ENCODE measurements at places on chromosomes 2 and 18.

GRCh38 chr2:196783431-196784094, 15.9 kb downstream of the GTF3C3 start:
- peak; percentile 88 for DNase-seq

- no peak for DNase-seq
Observed at GRCh38 chr2:240967681-240968621, 30.5 kb upstream of the SNED1 start.

DNA sequence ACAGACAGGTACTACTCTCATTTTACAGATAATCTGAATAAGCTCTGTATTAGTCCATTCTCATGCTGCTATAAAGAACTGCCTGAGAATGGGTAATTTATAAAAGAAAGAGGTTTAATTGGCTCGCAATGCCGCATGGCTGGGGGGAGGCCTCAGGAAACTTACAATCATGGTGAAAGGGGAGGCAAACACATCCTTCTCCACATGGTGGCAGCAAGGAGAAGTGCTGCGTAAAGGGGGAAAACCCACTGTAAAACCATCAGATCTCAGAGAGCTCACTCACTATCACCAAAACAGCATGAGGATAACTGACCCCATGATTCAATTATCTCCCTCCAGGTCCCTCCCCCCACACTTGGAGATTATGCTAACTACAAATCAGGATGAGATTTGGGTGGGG, 254.4 kb downstream of the KCNE4 start:
- peak; percentile 51 for DNase-seq

- DNase-seq = no peak
Observed at GRCh38 chr2:44598330-44599119, 236.8 kb downstream of the CAMKMT start.

DNA sequence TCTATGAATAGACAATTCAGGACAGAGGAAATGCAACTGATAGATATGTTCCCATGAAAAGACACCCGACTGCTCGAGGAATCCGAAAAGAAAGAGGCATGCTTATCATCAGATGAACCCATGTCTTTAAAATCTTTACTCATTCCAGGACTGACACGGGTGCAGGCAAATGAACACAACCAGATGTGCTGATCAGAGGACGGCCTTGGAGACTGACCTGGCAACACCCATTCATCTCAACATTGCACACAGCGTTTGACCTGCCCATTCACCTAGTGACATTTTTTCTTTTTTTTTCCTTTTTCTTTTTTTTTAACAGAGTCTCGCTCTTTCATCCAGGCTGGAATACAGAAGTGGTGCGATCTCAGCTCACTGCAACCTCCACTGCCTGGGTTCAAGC, 377.5 kb downstream of the EIPR1 start:
- no peak for DNase-seq

DNA sequence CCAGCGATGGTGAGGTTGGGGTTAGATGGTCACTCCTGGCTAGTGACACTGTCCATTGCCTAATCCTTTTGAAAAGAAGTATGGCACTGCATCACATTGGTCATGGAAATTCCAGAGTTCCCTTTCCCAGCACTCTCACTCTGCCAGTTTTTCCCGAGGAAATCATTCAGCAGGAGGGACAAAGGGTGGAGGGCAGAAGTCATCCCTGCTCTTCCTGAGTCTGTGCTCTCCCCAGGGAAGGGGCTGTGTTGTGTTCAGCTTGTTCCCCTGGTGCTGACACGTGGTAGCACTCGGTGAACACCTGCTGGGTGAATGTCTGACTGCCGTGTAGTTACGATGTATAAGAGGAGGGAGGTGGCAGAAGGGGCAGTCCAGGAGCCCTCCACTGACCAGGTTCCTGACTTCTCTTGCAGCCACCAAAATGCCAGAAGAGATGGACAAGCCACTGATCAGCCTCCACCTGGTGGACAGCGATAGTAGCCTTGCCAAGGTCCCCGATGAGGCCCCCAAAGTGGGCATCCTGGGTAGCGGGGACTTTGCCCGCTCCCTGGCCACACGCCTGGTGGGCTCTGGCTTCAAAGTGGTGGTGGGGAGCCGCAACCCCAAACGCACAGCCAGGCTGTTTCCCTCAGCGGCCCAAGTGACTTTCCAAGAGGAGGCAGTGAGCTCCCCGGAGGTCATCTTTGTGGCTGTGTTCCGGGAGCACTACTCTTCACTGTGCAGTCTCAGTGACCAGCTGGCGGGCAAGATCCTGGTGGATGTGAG, 21.6 kb downstream of the STEAP3 start:
- no peak for DNase-seq

GRCh38 chr18:58662118-58662517, 9.1 kb upstream of the MALT1 start:
- no peak for DNase-seq

DNA sequence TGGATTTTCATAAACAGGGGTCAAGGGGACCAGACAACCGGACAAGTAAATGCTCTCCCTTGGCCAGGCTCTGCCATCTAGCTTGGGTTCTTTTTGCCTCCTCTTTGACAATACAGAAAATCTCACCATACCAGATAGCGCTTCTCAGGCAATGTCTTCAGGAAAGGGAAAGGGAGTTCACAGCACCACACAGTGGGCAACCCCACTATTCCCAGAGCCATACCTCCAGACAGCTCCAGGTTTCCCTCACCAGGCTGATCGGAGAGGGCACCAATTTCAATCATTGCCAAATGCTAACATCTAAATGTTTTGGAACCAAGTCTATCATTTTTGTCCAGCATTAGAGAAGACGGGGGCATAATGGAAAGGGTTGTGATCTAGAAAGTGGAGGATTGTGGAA, 28.1 kb downstream of the CCDC68 start:
- DNase-seq = no peak

GRCh38 chr2:48566592-48567310, 36.8 kb downstream of the STON1 start:
- peak; percentile 51 for DNase-seq

GRCh38 chr2:102042196-102043081, 50.7 kb downstream of the IL1R2 start:
- DNase-seq = no peak

- no peak for DNase-seq
Observed at GRCh38 chr2:68505603-68506159, 38.3 kb downstream of the APLF start.

DNA sequence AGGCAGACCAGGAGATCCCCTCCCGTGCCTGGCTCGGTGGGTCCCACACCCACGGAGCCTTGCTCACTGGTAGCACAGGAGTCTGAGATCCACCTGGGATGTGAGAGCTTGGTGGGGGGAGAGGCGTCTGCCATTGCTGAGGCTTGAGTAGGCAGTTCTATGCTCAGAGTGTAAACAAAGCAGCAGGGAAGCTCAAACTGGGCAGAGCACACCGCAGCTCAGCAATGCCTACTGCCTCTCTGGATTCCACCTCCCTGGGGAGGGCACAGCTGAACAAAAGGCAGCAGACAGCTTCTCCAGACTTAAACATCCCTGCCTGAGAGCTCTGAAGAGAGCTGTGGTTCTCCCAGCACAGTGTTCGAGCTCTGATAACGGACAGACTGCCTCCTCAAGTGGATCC, 85.1 kb downstream of the UGP2 start:
- no peak for DNase-seq

- DNase-seq = no peak
Observed at GRCh38 chr2:190627448-190628412, 21.2 kb upstream of the NAB1 start.

DNA sequence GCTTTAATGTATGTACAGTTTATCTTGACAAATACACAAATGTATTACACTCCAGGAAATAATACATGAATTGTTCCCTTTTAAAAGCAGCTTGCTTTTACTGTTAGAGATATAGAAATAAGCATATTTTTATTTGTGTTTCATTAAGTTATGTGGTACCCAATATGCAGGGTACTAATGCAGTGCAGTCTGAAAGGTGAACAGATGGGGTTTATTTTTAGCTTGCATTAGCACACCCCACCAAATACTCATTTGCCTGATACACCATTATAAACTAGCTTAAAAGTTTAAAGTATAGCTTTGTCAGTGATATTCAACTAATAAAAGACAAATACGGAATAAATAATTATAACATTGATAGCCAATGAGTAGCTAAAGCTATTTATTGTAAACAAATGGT, 394.7 kb upstream of the ZNF804A start:
- DNase-seq = no peak

DNA sequence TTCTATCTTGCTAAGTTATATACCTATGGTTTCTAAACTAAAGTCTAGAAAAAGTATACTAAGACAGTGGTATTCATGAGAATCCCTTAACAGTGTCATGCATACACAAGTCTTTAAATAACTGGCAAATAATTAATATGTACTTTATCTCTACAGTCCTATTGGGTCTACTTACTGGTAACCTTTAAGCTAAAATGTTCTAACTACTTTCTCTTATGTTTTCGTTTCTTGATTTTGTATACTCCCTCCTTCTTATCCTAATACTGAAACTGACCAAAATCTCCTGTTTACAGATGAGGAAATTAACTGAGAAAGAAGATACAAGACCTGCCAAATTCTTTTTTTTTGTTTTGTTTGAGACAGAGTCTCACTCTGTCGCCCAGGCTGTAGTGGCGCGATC, 74.6 kb downstream of the CCDC88A start:
- no peak for DNase-seq

DNA sequence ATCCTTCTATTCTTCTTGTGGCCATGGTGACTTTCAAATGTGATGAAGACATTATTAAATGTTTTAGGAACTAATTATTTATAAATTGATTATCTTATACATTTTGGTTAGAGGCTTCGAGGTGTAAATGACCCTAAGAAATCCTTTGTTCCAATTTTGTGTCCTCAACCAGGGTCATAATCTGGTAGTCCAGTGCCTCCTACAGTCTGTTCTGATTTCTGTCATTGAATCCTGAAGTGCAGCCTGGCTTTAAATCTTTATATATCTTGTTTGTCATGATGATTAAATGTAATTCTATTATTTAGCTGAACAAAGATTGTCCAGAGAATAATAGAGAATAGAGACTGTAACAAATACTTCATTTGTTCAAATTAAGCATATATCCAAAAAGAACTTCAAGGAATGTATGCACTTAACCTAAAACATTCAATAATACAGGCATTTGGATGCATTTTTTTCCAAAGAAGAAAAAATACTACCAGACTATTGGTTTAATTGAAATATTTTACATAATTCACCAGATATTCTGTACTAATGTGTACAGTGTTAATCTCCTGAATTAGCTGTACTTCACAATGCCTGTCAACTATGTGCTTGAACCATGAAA, 89.8 kb downstream of the PRPF40A start:
- DNase-seq = peak; percentile 64

GRCh38 chr2:228597032-228597431, 415.5 kb upstream of the SPHKAP start:
- DNase-seq = no peak

- DNase-seq = no peak
Observed at GRCh38 chr2:105621038-105621437, 123.7 kb upstream of the NCK2 start.

GRCh38 chr2:238457927-238458324, 31.2 kb downstream of the ASB1 start:
- peak; percentile 68 for DNase-seq

- DNase-seq = peak; percentile 7
Observed at GRCh38 chr2:46362667-46363012, 65.4 kb downstream of the EPAS1 start.

DNA sequence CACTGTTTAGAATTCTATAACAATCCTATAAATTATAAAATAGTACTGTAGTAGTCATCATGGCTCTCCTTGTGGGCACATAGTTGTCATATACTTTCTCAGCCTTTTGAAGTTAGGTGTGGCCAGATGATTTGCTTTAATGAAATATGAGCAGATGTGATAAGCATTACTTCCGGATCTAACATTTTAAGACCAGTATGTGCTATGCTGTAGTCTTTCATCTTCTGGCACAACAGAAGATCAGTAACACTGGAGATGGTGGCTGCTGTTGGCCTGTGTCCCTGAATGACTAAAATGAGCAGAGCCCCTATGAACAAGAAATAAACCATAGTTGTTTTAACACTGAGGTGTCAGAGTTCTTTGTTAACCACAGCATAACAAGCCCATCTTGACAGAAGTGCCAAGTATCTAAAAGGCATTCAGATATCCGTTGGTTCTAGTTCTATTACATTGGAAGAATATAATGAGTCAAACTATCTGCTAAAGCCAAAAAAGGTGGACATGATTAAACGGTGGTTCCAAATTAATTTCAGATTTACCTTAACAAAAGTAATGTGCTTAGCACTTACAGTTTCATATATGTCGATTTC, 6.3 kb downstream of the MEX3C start:
- peak; percentile 9 for DNase-seq

- DNase-seq = no peak
Observed at GRCh38 chr2:29273004-29273684, 157.9 kb downstream of the CLIP4 start.

DNA sequence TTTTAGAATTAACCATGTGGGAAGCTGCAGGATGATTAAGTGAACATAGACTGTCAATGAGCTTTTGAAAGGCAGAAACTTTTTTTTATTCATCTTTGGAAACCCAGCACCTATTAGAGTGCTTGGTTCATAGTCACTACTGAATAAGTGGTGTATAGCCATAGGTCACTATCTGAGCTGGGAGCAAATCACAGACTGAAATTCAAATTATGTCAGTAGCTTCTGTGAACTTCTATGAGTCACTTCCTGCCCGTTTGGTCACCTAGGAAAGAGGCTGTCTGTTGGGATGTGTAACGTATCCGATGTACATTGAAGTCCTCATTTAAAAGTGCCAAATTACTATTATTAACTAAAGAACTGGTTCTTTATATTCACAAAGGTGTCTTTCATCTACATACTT, 20.5 kb upstream of the SLC40A1 start:
- peak; percentile 30 for DNase-seq

DNA sequence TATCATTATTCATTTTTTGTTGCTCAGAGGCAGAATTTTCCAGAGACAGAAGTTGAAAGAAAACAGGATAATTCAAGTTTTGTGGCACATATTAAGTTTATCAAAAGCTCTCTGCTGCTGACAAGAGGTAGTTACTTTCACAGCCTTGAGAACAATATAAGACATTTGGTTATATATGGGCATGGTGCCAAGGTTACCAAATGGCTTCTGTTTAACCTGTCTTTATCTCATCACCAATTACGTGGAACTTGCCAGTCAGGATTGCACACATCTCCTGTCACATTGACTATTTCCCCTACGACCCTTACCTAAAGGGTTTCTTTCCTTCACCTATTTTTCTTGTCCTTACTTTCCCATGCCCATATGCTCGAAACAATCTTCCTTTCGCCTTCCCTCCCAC, 35.9 kb downstream of the KLF7 start:
- DNase-seq = no peak

DNA sequence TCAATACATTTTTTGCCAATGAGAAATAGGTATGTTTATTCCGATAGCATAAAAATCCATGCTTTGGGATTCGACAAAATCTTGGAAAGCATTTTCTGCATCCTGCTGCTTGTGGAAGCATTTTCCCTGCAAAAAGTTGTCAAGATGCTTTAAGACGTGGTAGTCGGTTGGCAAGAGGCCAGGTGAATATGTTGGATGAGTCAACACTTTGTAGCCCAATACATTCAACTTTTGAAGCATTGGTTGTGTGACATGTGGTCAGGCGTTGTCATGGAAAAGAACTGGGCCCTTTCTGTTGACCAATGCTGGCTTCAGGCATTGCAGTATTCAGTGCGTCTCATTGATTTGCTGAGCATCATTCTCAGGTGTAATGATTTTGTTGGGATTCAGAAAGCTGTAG, 764.5 kb downstream of the TRIB2 start:
- peak; percentile 5 for DNase-seq

Data from fibroblast of mammary gland (primary cell).